Astrocyte of the spinal cord (primary cell): ENCODE measurements at places on chromosomes 11 and 22.

DNA sequence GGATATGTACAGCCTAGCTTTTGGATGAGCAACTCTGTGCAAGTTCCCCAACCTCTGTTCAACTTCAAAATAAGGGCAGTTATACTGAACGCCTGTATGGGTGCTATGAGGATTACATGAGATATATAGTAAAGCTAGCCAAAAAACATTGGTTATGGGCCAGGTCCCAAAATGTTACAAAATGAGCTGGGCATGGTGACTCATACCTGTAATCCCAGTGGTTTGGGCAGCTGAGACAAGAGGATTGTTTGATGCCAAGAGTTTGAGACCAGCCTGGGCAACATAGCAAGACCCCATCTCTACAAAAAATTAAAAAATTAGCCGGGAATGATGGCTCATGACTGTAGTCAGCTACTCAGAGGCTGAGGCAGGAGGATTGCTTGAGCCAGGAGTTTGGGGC is 118.4 kb downstream of the TEAD1 start:
- DNase-seq: peak; percentile 53

GRCh38 chr11:111774955-111775710 is 8.9 kb upstream of the PPP2R1B start:
- DNase-seq: peak; percentile 53

DNA sequence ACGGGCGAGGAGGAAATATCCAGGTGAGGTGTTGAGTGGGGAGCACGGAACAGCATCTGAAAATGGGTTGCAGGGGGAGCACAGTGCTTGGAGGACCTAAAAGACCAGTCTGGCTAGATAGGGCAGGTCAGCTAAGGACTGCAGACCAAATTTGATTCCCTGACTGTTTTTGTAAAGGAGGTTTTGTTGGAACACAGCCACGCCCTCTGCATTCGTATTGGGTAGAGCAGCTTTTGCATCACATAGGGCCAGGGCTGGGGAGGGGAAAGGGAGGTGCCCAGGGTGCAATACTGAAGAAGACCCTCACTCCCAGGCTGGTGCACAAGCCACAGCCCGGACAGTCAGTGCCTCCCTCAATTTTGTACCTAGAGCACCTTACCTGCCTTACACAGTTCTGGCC is 286.8 kb downstream of the KIRREL3 start:
- no peak for DNase-seq

GRCh38 chr11:86292912-86293616 is 9.0 kb upstream of the HIKESHI start:
- no peak for DNase-seq

- no peak for DNase-seq
These were observed 112.6 kb downstream of the ARL14EP start for GRCh38 chr11:30435488-30435887.

DNA sequence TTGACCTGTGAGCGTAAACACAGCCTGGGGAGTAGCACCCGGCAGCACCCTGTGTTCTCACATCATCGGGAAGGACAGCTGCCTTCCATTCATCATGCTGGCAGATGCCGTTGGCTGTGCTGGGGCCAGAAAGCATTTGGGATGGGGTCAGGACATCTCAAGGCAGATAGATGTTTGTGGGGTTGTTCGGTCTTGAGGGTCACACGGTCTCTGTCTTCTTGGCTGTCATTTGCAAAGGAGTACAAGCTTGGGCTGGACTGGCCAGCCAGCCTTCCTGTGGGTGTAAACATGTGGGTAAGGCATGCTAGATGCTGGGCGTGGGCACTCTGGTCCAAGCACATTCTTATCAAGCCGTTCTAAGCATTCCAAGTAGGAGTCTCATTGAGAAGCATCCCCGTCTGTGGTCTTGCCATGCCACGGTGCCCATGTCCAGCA is 81.4 kb downstream of the TBC1D22A start:
- DNase-seq: peak; percentile 28

DNA sequence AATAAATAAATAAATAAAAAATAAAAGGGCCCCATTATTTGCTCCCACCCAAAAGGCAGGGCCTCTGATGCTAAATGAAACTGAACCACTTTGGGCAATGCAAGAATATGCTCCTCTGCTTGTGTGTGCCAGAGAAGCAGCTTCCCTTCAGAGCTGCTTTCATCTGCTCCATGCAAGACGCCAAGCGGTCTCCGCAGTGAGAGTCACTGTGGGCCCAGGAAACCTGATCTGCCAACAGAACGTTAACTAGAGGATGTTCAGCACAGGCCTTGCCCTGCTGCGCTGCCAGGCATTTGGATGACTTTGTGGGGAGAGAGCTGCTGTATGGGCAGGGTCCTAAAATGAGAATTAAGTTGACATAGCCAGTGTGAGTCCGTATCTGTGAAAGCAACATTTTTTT is 43.7 kb upstream of the APOA1 start:
- DNase-seq: no peak

- no peak for DNase-seq
These were observed 99.0 kb upstream of the DRD2 start for GRCh38 chr11:113574171-113574570.

- DNase-seq: no peak
These were observed 710 bp upstream of the THY1 start for GRCh38 chr11:119423509-119424254.

DNA sequence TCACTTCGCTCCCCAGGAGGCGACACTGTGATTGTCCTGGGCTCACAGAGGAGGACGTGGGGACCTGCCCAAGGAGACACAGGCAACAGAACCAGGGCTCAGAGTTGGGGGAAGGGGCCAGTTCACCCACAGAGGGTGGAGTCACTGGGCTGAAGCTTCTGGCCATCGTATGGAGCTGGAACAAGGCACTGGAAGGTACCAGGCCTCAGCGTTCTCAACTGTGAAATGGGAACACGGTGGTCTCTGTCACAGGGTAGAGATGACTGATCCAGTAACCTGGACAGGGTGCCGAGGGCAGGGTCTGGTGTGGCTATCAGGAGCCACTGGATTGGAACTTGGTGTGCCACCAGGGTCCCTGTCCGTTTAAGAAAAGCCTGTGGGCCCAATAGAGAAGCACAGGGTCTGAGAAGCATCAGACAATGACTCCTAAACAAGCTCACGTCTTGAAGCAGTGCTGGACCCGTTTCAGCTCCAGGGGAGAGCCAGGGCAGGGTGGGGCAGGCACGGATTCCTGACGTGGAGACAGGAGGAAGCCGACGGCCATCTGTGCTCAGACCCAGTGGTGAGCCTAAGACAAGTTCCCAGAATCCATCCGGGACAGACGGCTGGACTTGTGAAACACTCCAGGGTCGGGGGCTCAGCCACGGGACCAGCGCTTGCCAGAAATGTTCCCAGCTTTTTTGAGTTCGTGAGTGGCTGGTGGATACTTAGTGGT is 25.0 kb upstream of the KCNQ1OT1 start:
- no peak for DNase-seq

DNA sequence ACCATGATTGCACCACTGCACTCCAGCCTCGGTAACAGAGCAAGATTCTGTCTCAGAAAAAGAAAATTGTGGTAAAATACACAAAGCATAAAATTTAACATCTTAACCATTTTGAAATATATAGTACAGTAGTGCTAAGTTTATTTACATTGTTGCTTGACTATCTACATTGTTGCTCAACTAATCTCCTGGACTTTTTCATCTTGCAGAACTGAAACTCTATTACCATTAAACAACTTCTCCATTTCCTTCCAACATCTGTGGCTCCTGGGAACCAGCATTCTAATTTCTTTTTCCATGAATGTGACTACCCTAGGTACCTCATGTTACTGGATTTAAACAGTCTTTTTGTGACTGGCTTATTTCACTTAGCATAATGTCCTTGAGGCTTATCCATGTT is 13.5 kb upstream of the VWA5A start:
- DNase-seq: no peak

DNA sequence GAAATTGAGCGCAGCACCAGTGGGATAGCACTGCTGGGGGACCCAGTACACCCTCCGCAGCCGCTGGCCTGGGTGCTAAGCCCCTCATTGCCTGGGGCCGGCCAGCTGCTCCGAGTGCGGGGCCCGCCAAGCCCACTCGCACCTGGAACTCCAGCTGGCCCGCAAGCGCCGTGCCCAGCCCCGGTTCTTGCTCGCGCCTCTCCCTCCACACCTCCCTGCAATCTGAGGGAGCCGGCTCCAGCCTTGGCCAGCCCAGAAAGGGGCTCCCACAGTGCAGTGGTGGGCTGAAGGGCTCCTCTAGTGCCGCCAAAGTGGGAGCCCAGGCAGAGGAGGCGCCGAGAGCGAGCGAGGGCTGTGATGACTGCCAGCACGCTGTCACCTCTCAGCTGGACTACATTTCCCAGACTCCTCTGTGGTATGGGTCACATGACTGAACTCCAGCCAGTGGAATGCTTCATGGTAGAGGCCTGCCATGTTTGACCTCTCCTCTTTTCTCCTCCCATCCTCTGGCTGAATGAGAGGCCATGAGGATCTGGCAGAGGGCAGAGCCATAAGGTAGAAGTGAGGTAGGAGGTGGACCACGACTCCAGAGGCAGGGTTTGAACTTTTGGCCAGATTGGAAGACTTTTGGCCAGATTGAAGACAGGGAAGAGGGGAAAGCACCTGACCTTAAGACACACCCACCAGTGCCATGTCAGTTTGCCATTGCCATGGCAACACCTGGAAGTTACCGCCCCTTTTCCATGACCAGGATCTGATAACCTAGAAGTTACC is 6.2 kb downstream of the MRGPRD start:
- DNase-seq: no peak

- DNase-seq: no peak
These were observed 19.8 kb downstream of the GVQW3 start for GRCh38 chr11:76400967-76401366.

- DNase-seq: peak; percentile 44
These were observed 14.8 kb upstream of the RPS3 start for GRCh38 chr11:75384438-75385080.

DNA sequence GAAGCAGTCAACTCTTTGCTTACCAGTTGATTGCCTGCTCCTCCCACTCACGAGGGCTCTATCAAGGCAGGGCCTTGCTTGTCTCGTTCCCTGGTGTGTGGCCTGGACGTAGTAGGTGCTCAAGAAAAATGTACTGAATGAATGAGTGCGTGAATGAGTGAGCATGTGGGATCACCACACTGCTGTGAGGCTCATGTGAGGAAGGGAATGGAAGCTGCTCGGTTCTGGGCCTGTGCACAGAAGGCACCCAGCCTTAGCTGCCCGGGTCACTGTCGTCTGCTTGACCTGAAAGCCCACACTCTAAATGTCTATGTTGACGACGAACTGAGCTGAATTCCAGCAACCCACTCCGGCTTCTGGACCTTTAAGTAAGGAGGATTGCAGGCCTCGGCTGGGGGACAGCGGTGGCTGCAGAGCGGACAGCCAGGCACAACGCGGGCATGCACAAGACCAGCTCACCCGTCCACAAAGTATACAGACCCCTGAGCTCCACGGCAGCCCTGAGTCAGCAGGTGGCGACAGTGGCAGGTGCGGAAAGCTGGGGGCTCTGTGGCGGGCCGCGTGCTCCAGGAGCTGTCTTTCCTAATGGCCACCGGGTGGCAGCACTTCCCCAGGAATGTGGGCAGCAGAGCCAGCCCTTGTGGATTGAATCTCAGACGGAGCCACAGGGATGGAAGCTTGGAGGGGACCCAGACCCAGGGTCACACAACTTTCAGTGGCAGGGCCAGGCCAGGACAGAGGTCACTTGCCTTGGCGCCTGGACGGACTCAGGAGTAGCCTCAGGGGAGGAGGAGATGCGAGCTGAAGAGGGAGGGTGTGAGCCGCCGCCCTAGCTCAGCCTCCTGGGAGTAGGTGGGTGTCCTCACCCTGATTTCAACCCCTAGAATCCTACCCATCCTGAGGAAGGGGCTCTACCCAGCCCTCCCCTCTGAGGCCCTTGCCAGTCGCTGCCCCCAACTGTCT is 5.0 kb upstream of the PICK1 start:
- DNase-seq: peak; percentile 61

DNA sequence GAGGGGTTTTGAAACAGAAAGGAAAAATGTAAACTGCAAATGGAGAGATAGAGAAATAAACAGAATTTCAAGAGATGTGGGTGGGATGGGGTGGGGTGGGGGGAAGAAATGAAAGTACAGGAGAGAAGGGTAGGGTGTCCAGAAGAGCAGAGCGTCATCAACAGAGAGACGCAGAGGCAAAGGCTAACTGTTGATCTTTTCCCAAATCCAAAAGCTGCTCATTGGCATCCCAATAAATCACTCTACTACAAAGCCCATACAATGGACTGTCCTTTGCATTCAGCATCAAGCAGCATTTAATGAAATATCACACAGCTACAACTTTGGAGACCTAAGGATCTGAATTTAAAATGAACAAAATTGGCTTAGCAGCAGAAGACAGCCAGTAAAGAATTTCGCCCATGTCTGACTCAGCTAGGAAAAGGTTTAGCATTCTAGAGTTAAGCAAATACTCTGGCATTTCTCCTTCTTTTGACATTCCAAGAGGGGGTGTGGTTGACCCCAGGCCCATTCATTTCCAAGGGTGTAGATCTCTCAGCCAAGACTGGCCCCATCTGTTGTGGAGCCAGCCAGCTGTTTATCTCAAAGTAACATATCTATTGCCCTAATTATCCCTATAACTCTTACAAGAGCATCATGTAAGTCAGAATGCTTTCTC is 1.5 kb downstream of the RAB30 start:
- peak; percentile 63 for DNase-seq

DNA sequence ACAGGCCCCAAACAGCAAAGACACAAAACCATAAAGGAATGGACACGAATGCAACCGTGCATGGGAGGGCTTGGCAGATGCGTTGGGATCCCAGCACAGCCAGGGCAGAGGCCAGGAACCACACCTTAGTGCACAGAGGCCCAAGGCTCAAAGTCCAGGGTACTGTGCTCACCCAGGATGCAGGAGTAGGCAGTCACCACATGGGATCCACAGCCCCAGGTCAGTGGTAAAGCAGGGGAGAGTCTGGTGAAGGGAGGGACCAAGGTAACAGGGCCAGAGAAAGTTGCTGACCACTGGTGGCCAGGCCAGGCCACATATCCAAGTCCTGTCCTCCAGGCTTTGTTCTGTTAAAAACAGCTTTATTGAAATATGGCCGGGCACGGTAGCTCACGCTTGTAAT is 6.5 kb upstream of the CERK start:
- no peak for DNase-seq

DNA sequence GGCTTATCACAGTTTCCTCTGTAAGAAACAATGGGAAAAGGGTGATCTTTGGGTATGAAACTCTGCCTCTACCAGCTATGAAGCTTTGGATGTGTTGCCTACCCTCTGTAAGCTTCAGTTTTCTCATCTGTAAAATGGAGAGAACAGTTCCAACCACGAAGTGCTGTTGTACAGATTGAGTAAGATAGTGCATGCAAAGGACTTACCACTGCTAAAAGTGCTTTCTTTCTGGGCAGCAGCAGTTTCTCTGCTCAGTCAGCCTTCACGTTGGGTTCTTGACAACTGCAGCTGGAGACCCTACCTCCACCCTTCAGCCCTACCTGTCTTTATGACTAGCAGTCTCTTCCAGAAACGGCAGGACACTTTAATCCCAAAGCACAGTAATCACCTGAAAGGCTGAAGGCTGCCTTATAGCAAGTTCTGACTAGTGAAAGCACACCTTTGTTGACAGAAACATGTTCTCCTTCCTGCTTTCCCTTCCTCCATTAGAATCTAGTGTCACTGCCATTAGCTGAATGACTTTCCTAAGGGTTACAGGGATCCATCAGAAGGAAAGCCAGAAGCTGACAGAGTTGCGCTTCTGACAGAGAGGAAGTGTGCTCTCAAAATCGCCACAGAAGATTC is 91.4 kb downstream of the RPL27A start:
- no peak for DNase-seq
